ENCODE measurements at places on chromosomes 2 and 18.

GRCh38 chr2:216545359-216545758 is 46.7 kb downstream of the RPL37A start:
- DNase-seq, result no peak

DNA sequence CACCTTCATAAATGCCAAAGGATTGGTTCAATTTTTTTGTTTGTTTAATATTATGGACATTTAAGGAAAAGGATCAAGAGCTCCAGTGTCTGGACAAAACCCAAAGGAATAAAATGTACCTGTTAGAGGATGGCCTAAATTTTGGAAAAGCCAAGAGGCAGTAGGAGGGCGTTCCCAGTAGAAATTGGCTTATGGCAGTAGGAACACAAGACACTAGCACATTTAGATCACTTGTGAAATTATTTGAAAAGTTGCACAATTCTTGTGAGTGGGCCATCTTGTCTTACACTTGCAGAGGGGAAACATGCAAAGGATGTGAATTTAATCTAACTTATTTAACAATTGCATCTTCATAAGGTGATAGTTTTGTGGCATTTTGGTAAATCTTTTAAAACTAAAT is 3.2 kb downstream of the BZW1 start:
- no peak for DNase-seq

GRCh38 chr18:80223581-80224148 is 23.6 kb downstream of the PARD6G start:
- no peak for DNase-seq

DNA sequence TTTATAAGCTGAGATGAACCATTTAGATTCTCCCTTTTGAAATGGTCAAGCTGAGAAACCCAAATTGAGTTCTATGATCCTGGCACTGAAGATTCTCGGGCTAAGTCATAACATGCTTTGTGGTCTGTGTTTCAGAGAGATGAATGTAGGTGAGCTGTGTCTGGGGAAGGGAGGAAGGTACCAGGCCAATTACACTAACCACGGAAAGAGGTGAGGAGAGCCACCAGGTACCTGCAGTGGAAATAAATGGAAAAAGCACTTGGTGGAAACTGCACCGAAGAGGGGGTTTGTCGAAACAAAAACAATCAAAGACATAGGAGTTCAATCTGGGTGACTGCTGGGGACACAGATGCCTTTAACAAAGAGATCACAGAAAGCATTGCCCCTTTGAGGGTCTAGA is 963 bp upstream of the MRPL44 start:
- no peak for DNase-seq

DNA sequence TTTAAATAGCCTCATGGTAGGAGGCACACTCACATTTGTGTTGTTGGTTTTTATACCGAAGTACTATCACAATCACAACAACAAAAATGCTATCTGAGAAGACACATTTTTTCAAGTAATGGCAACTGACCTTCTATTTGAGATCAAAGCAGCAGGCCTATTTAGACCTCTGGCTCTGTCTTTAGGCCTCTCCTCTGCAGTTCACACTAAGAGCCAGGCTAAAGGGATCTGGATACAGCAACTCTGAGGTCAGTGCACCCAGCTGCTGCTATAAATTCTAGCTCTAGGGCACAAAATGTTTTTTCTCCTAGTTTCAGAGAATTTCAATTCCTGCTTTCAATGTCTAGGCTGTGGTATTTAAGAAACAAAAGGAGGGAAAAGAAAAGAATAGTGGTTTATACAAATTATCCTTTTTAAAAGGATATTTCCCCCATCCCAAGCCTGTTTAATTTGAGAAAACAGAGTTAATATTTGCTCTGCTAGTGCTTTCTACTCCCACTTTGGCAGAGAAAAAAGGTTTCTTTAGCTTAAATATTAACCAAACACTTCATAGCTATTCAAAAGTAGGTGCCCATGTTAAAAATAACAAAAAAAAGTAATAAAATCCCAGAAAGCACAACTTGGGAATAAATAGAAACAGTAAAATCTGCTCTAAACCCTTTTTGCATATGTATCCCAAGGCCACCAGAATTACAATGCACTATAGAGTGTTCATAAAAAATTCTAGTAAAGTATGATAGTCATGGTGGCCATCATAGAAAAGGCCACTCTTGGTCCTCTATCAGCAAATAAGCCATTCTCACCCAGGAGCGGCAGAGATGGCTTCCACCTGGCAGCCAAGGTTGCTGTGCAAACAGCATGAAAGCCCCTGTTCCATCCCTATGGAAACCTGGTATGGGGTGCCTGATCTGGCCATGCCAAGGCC is 293.6 kb upstream of the SESTD1 start:
- no peak for DNase-seq

- DNase-seq, result no peak
These were observed 58.0 kb downstream of the SLC40A1 start for GRCh38 chr2:189522435-189523151.
